ENCODE measurements at places on chromosomes 13 and 19. TPM values are rescaled to one million over a fixed set of nuclear protein-coding genes. Genes with fewer than 3 reads are reported as not detected.

Gene CEBPG
- total RNA-seq = 48.6 TPM

Gene KIR2DL1
- not detected for total RNA-seq

Gene EML2
- 17.0 TPM for total RNA-seq

Gene PLPPR2
- total RNA-seq = 20.2 TPM

DNA sequence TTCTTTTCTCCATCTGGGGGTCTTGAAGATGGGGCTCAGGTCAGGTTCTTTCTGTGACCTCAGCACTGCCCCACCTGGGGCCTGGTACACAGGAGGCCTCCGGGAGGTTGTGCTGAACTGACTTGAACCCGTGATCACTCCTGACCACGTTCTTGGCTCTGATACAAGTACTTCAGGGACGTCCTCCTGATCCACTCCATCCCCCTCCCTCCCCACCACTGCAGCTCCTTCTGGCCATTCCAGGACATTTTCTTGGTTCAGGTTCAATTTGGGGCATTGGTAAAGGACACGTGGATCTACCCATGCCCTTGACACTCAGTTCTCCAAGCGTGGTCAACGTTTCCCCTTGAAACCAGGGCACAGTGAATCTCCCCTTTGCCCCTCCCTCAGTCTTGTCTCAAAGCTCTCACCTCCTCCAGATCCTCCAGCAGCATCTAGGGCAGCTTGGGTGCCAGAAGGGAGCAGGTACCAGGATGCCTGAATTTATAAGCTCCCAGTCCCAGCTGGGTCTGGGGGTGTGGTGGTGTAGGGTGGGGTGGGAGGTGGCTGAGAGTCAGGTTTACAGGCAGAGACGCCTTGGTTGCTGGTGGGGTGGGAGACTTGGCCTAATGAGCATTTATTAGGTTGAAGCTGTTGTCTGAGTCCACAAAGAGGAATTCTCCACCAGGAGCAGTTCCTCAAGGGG lies at the start of gene KLK15:
TSS of gene KLK15 (minus strand) at position 458 of the 685 bp plus-strand sequence. CDS start 2,082 bp downstream, outside the sequence.
- H3K27ac ChIP-seq = no peak within 1 kb of the TSS
- H3K36me3 ChIP-seq = no peaks in the 10 kb centered on the region

GRCh38 chr19:4991538-4991937 lies 22.6 kb downstream of the KDM4B start:
- no peaks in the 10 kb centered on the region for H3K36me3 ChIP-seq
- no peaks in the 10 kb centered on the region for H3K4me1 ChIP-seq
- no peak for DNase-seq
- no peak overlapping the region for H3K4me3 ChIP-seq
- H3K27me3 ChIP-seq = no peaks in the 10 kb centered on the region

Data from A673 (cell line).